Breast epithelium (tissue), 4 donors: ENCODE measurements at places on chromosomes 4 and X. TPM values are rescaled to one million over a fixed set of nuclear protein-coding genes. Genes with fewer than 3 reads are reported as not detected.

- no peaks in the 10 kb centered on the region for H3K36me3 ChIP-seq
- no peak overlapping the region for H3K27ac ChIP-seq
- H3K4me1 ChIP-seq = no peaks in the 10 kb centered on the region
Observed at GRCh38 chrX:30253257-30253656, 6.3 kb downstream of the MAGEB1 start.

DNA sequence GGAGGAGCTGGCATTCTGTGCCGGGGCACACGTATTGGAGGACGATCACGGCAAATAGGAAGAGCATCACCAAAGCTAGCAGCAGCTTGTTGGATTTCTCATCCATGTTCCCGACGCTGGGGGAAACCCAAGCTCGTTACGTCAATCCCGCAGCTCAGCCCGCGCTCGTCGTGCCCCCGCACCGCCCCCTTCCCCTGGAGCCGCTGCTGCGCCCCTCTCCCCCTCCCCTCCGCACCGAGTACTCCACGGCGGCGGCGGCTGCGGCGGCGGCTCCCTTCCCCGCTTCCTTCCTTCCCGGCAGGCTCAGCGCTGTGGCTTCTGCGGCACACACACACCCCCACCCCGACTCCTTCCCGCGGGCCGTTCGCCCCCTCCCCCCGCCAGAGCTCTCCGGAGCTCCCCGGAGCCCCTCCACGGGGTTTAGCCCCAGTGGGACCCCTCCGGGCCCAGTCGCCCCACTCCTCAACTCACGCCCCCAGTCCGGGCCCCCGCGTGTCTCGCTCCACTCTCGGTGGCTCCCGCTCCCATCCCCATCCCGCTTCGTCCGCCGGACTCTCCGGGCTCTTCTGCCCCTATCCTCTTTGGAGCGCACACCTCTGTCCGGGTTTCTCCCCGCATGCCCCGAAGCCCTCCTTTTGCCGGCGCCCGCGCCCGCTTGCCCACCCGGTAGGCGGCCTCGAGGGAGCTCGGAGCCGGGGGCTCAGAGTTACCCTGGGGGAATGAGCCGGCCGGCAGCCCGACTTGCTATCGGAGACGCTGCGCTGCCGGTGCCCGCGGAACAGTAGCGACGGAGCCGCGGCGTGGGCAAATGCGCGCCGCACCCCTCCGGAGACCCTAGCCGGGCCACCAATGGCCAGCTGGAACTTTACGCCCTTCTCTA lies 978 bp downstream of the HS6ST2 start:
- peak overlapping the region; percentile 67 for H3K4me3 ChIP-seq
- DNase-seq = no peak
- H3K27me3 ChIP-seq = no peaks in the 10 kb centered on the region
- no peaks in the 10 kb centered on the region for H3K36me3 ChIP-seq
- no peak overlapping the region for H3K27ac ChIP-seq
- no peaks in the 10 kb centered on the region for H3K4me1 ChIP-seq

DNA sequence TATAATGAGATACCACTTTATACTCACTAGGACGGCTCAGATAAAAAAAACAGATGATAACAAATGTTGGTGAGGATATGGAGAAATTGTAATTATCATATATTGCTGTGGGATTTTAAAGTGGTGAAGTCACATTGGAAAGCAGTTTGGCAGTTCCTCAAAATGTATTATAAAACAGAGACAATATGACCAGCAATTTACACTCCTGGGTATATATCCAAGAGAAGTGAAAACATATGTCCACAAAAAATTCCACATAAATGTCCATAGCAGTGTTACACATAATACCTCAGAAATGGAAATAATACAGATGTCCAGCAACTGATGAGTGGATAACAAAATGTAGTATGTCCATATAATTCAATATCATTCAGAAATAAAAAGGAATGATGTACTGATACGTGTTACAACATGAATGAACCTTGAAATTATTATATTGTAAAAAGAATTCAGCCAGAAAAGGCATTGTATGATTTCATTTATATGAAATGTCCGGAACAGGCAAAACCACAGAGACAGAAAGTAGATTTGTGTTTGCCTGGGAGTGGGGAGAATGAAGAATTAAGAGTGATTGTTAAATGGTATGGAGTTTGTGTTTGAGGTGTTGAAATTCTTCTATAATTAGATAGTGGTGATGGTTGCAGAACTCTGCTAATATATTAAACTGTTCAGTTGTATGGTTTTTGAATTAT lies 220.9 kb downstream of the SLC7A11 start:
- H3K36me3 ChIP-seq = no peaks in the 10 kb centered on the region
- H3K27ac ChIP-seq = no peak overlapping the region
- no peak for DNase-seq
- H3K4me1 ChIP-seq = no peaks in the 10 kb centered on the region
- no peak overlapping the region for H3K4me3 ChIP-seq
- H3K27me3 ChIP-seq = no peaks in the 10 kb centered on the region

DNA sequence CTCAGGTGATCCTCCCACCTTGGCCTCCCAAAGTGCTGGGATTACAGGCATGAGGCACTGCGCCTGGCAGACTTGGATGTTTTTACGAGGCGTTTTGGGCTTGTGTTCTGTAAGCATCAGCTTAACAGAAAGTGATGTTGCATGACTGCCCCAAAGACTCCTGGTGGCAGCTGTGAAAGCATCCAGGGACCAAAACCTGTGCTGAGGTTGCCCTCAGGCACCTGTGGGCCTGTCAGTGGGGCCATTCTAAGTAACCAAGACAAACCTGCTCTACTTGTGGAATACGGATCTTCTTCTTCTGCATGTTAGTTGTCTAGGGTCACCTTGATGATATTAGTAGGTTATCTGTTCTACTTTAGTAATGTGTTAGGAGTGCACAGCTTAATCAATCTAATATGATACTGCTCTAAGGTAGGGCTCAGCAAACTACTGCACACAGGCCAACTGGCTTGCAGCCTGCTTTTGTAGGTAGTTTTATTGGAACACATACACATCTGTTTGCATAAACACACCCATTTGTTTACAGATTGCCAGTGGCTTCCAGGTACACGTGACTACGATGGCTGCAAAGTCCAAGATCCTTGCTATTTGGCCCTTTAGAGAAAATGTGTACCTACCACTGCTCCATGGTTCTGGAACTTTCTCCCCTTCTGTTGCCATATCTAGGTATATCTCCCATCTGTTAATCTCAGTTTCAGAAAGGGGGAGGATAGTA lies 136.7 kb downstream of the GPR143 start:
- H3K36me3 ChIP-seq = no peaks in the 10 kb centered on the region
- H3K4me1 ChIP-seq = no peaks in the 10 kb centered on the region
- H3K27me3 ChIP-seq = peaks cover 6% of the 10 kb centered on the region
- no peak for DNase-seq

- H3K27ac ChIP-seq = no peak overlapping the region
- H3K36me3 ChIP-seq = no peaks in the 10 kb centered on the region
- DNase-seq = no peak
- H3K4me3 ChIP-seq = no peak overlapping the region
- H3K27me3 ChIP-seq = no peaks in the 10 kb centered on the region
- no peaks in the 10 kb centered on the region for H3K4me1 ChIP-seq
Observed at GRCh38 chr4:161555689-161556660, 607.8 kb downstream of the FSTL5 start.

ELK1 gene
- total RNA-seq = 22.0 TPM

NXF2B gene
- not detected for total RNA-seq

FGD1 gene
- 3.7 TPM for total RNA-seq

BEX4 gene
- total RNA-seq = 41.9 TPM

LDOC1 gene
- 3.9 TPM for total RNA-seq
